Fibroblast of skin of left quadriceps (primary cell): ENCODE measurements at places on chromosomes 13 and 19.
A peak's percentile ranks its signal among the peaks of the same experiment; 100 is the strongest.

GRCh38 chr19:1373042-1373533 is 10.6 kb upstream of the NDUFS7 start:
- no peak for DNase-seq

- DNase-seq = no peak
Measured at GRCh38 chr19:32196690-32197420, 148.6 kb upstream of the ZNF507 start.

GRCh38 chr19:47549261-47549862 is 23.6 kb downstream of the ZNF541 start:
- no peak for DNase-seq

DNA sequence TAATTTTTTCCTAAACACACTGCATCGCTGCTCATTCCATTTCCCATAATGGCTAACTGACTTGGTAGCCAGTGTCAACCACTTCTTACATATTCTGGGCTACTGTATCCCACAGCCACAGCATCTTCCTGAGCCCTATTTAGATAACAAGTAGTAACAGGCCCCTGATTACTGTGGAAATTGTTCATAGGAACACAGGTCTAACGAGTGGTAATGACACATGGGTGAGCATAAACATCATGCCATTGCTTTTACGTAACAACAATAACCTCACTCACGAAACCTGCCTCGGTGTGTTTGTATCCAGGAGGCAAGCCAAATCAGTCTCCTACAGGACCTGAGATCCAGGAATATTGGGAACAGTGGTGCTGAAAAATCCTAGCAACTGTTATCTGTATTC is 438.6 kb downstream of the KLF5 start:
- DNase-seq = no peak

GRCh38 chr13:92097337-92097903 is 699.0 kb downstream of the GPC5 start:
- no peak for DNase-seq

DNA sequence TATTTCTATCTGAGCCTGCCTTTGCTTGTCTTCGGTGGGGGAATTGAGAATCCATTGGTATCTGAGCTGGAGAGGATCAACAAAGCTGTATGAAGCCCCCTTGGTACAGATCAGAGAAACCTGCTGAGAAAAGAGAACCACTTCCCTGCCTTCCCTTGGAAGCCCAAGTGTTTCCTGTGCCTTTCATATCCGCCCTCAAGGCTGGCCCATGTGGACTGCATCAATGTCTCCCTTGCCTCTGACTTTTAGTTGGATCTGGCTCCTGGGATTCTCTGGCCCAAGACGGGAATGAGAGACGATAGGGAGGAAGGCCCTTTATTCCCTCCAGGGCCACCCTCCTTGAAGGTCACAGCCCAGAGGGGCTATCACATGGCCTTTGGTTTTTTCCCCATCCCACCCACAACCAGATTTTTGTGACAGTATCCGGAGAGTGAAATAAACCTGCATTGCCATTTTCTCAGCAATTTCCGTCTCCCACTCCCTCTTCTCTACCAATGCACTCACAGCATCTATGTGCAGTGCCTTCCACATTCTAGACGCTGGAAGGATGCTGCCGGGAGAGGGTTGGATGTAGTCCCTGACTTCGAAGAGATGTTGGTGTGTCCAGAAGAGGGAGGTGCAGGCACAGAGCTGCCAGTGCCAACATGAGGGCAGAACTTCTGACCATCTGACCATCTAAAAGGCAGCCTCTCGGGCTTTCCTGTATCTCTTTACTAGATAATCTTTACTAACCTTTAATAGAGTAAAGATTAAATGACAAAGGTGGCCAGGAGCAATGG is 63.8 kb downstream of the KCTD15 start:
- no peak for DNase-seq

DNA sequence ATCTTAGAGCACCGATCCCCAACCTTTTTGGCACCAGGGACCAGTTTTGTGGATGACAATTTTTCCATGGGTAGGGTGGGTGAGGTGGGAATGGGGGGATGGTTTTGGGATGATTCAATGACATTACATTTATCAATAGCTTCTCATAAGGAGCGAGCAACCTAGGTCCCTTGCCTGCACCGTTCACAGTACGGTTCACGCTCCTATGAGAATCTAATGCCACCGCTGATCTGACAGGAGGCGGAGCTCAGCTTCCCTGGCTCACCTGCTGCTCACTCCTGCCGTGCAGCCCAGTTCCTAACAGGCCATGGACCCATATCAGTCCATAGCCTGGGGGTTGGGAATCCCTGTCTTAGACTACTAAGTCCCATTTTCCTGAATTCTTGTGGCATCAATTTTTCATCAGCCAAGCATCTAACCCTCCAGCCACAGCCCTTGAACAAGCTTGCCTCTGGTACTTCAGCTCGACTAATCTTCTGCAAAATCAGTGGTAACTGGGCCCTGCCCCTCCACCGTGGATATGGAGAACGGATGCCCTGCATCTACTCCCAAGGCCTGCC is 37.0 kb upstream of the MAP3K10 start:
- no peak for DNase-seq

DNA sequence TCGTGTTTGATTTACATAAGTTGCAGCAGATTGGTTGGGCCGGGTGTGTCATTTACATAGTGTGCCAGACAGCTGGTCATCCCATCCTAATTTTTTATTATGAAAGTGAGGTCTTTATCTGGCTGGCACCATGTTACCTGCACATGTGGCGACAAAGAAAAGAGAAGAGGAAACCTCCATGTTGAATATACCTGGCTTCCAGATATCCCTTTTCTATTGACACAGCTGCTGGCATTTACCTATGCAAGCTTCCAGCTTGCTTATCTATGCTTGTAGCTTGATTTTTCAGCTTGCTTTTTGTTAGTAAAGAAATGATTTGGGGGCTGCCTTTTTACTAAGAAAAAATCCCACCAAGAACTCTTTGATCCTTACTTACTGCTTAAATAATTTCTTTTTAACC is 681.3 kb upstream of the SLITRK1 start:
- no peak for DNase-seq

GRCh38 chr13:94959626-94960025 is 247.3 kb upstream of the SOX21 start:
- DNase-seq = no peak

DNA sequence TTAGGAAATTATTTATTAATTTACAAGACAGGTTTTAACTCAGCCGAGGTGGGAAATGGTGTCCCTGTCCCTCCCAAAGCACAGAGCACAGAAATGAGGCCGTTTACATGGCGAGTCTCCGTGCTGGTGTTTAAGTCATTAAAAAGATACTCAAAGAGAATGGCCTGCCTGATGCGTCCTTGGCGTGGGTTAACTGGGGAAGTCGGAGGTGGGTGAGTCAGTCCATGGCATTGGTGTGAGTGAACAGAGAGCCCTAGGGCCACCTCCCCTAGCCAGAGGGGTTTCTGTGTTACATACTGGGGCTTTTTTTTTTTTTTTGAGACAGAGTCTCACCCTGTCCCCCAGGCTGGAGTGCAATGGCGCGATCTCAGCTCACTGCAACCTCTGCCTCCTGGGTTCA is 3.9 kb downstream of the FEM1A start:
- DNase-seq = no peak

DNA sequence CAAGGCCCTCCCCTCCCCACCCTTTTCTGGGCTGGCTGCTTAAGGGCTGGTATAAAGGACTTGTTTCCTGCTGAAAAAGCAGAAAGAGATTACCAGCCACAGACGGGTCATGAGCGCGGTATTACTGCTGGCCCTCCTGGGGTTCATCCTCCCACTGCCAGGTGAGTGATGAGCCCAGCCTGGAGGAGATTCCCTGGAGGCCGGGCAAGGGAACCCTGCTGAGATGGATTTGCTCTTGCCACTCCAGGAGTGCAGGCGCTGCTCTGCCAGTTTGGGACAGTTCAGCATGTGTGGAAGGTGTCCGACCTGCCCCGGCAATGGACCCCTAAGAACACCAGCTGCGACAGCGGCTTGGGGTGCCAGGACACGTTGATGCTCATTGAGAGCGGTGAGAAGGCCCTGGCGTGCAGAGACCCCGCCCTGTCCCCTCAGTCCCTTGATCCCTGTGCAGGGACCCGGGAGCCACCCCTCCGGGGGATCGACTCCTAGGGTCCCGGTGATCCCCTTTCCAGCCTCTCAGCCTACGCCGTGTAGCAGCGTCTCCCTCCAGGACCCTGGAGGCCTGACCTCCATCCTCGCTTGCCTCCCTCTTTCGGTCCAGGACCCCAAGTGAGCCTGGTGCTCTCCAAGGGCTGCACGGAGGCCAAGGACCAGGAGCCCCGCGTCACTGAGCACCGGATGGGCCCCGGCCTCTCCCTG is at the start of gene CD177:
TSS of gene CD177 (plus strand) at position 81 of the 699 bp plus-strand sequence. CDS start at position 110, 29 bp downstream.
- no peak for DNase-seq

- DNase-seq = no peak
Measured at GRCh38 chr19:34370117-34370516, 5.1 kb downstream of the GPI start.

DNA sequence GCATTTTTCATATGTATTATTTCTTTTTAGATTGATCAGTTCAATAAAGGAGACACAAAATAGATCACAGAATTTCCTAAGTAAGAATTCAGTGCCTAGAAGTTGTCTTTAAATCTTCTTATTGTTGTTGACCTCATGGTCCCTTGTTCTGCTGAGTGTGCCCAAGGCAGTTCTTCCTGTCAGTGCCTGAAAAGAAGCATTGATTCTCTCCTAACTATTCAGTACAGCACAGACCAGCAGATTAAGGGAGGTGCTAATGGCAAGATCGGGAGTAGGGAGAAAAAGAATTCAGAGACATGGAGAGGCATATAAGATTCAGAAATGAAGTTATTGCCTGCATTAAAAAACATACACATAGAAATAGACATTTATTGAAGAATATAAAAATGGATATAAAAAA is 180.5 kb upstream of the PCDH9 start:
- no peak for DNase-seq

DNA sequence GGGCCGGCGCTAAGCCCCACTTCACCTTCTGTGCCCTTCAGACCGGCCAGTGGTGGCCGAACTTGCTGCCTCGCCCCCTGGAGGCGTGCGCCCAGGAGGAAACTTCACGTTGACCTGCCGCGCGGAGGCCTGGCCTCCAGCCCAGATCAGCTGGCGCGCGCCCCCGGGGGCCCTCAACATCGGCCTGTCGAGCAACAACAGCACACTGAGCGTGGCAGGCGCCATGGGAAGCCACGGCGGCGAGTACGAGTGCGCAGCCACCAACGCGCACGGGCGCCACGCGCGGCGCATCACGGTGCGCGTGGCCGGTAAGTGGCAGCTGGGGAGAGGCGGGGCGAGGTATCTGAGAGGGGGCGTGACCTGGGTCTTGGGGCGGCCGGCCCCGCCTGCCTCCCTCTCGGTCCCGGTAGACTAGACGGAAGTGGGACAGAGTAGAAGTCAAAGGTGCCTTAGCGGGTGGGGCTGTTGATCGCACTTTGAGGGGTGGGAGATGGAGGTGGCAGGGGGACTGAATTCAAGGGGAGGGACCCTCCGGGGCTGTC is 5.6 kb downstream of the ICAM5 start:
- no peak for DNase-seq

DNA sequence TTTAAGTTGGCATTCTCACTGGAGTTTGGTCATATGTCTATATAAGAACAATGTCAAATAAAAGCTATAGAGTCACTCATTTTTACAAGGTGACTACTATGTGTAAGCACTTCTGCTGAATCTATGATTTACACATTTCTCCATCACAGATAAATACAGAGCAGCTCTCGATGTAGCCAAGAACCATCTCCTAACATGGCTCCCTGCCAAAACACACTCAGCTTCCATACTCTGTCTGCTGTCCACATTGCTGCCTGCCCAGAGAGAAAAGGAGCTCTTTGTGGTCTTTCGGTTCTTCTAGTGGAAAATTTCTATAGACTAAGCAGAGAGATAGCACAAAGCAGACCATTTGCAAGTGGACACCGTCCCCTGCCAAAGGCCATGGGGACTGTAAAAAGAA is 190.9 kb upstream of the KLF12 start:
- DNase-seq = peak; percentile 64

DNA sequence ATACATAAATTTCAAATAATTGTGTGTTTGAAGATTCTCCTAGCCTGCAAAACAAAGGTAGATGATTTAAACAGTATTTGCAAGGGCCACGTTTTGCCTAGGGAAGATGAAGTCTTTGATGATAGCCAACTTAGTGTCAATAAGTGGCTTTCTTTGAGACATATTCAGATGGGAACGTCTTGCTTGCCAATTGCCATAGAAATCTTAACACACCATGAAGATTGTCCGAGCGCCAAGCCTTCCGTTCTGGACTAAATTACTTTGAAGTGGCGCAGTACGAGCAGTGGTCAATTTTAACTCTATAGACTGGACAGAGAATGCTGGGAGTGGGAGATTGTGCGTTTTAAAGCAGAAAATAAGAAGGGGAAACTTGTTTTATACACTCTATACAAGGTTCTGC is 9.9 kb downstream of the ZIC5 start:
- no peak for DNase-seq

- peak; percentile 3 for DNase-seq
Measured at GRCh38 chr13:71879129-71879535, 12.1 kb upstream of the DACH1 start.

DNA sequence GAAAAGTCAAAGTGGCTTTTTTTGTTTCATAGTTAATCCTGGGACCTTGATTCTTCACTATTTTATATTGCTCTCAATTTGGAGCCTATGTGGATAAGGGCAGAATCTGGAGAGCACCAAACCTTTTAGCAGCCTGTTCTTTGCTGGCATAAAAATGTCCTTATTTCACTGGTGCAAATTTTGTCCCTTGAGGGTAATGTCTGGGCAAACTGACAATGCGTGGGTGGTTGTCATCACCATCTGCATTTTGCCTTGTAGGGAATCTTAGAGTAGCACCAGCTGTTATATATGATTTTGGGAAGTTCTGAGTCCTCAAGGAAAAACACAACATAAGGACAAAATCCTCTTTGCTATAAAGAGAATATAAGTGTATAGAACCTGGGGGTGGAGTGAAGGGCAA is 336.9 kb upstream of the HTR2A start:
- no peak for DNase-seq

- DNase-seq = no peak
Measured at GRCh38 chr13:36344173-36344572, 2.0 kb downstream of the SPART start.

DNA sequence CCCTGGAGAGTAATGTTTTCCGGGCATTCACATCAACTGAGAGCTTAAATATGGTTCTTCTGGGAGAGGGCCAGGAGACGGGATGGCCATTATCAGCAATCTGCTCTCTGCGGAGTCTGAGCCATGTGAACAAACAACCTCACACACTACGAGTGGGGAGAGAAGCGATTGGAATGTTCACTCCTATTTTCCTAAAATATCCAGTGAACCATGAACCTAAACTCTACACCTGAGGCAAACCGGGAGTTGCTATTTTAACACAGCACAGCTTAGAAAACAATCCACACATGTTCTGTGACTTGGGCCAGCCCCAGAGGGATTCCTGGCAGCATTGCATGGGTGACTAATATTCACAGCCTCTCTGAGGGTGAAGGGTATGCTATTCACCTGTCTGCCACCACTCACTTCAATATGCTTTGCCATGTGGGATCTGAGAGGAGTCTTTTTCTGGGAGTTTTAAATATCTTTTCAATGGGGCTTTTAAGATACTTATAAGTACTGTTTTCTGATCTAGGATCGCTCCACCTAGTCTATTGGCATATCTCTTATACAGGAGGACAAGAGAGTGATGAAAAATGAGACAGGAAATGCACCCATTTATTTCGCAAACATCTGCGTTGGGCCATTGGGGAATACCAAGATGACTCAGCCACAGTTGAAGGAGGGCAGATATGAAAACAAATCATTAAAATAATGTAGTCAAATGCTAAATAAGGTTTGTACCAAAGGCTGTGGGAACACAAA is 72.6 kb upstream of the SERP2 start:
- no peak for DNase-seq
